ENCODE measurements at places on chromosomes 6 and 20.
A peak's percentile ranks its signal among the peaks of the same experiment; 100 is the strongest.

DNA sequence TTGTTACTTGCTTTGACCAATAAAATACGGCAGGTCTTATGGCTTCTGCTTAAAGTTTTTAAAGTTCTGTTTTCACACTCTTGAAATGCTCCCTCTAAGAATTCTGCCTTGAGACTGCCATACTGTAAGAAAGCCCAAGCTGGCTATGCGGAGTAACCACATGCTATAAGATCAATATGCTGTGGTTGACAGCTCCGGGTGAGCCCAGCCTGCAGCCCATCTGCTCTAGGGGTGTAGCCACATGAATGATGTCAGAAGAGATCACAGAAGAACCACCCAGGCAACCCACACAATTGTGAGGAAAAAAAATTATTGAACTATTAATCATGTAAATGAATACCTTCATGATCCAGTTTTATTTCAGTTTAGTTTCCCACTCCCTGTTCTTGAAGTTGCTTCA lies 26.1 kb upstream of the SH3BGRL2 start:
- no peak for DNase-seq

DNA sequence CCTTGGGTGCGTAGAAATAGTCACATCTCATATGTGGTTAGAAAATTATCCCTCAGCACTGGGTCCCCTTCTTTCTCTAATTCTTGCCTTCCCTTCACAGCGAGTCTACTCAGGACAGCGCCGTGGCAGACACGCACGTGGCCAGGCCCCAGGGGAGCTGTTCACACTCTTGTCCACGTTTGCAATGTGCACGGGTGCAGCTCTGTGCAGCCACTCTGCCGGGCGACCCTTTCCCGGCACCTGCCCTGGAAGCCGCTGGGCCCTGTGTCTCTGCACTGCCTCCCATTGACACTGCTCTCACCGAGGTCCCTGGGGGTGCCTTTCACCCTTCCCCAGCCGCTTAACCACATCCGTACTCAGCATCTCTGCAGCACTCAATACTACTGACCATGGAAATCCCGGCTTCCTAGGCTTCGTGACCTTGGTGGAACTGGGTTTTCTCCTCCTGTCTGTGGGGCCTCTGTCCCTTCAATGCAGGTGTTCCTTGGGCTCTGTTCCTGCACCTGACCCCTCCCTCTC lies 104.9 kb downstream of the DACT2 start:
- DNase-seq, result no peak

GRCh38 chr20:62704341-62704948 lies 4.2 kb upstream of the NTSR1 start:
- peak; percentile 93 for DNase-seq

DNA sequence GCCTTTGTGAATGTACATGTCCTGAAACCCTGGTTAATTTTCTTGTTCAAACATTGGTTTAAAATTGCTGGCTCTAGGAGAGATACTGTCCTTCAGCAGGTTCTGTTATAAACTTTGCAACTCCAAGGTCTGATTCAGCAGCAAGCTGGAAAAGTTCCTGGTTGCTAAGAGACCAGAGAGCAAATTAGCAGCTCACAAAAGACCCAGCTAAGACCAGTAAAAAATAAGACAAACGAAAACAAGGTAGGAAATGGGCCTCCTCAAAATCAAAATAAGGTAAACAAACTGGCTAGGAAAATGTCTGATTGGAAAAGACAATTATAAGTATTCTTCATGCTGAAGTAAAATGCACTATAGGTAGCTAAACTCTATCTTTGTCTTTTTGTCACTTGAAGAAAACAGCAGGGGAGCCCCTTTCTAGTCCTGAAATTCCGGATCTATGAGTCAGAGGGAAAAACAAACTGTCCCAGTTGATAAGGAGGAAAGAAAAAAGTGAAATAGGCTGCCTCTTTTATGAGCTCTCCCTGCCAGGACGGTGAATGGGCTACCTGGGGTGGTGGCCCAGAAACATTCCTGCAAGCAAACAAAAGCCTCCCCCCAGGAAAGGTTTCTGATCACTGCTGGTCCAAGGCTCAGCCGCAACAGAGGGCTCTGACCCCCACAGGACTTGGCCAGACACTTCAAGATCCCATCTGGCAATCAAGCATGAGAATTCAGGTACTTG lies 41.6 kb downstream of the UNC5CL start:
- DNase-seq, result peak; percentile 92

Measured in astrocyte of the hippocampus (primary cell).